ENCODE measurements at places on chromosomes 2 and 18.

DNA sequence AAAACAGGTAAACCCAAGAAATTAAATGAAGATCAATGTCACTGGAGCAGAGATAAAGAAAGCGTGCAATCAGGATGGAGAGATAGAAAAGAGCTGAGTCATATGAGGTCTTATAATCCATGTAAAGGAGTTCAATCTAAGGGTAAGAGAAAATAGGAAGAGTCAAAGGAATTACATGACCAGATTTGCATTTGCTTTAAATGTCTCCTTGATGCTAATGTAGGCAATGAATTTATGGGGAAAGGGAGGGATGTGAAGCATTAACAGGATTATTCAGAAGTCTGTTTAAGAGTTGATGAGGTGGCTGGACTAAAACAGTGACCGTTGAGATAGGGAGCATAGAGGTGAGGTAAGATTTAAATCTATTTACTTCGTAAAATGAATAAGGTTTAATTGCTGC, 623.1 kb downstream of the MBD2 start:
- no peak for DNase-seq

DNA sequence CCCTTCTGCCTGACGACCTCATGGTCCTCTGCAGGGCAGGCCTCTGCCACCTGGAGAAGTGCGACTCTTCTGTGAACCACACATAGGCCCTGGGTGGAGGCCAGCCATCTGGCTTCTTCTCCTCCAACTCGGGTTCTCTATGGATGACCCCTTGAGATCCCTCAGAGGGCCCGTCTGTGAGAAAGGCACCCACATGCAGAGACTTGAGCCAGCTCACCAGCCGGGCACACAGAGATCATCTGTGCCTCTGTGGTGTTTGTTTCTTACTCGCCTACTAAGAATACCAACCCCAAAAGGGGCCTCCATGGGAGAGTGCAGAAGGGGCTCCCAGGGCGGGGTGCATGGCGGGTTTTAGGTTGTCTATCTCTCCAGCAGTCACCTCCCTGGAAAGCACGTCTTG, 176.5 kb upstream of the SALL3 start:
- DNase-seq = no peak

- no peak for DNase-seq
Observed at GRCh38 chr18:32470460-32470713, 295 bp downstream of the GAREM1 start.

DNA sequence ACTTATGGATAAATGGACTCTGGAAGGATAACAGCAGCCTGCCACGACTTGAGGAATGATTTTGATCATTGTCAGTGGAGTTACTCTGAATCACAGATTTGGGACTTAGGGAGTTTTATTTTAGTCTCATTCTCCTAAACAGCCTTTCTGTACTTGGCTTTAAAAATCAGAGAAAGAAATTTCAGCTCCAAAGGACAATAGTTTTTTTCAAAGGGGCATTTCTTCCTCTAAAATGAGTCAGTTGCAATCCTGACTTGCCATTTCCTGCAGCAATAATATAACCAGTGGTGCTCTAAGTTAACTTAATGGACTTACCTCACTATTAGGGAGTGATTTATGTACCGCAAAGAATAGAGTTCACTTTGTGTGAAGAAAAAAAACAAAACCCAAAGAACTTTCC, 35.1 kb upstream of the MTX2 start:
- DNase-seq = no peak

GRCh38 chr2:29450596-29451222, 335.5 kb downstream of the CLIP4 start:
- DNase-seq = no peak
